ENCODE measurements at places on chromosomes 6 and 20.

DNA sequence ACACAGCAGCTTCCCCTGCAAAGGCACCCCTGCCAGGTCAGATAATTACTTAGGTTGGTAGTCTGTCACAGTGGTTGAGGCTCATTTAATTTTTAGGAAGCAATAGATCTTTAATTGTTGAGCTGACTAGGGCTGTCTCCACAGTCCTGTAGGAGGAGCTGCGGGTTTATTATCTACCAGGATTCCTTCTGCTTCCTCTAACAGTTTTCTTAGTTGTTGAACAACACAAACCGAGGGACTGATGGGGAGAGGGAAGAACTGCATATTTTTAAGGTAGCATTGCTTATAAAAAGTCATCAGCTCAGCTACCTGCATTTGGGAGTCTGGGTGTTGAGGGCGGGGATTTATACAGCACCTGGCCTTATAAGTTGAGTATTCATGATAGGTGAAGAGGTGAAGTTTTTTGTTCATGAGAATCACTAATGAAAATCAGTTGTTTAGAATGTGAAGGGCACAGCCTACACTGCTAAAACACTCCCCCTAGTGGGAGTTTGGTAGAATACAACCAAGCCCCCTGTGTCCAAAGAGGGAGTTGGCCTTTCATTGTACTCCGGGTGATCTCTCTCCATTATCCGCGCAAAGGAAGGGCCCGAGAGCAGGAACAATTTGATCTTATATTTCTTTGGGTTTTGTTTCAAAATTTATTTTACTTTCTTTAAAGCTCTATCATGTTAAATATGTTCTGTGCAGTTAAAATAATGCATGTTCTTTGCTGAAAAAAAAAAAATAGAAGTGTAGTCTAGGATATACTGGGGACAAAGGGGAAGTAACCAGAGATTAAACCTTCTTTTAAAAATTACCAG is 69.6 kb downstream of the SSR1 start:
- peak; percentile 15 for DNase-seq

GRCh38 chr6:137112067-137112355 is 61.4 kb downstream of the IL22RA2 start:
- DNase-seq = no peak

DNA sequence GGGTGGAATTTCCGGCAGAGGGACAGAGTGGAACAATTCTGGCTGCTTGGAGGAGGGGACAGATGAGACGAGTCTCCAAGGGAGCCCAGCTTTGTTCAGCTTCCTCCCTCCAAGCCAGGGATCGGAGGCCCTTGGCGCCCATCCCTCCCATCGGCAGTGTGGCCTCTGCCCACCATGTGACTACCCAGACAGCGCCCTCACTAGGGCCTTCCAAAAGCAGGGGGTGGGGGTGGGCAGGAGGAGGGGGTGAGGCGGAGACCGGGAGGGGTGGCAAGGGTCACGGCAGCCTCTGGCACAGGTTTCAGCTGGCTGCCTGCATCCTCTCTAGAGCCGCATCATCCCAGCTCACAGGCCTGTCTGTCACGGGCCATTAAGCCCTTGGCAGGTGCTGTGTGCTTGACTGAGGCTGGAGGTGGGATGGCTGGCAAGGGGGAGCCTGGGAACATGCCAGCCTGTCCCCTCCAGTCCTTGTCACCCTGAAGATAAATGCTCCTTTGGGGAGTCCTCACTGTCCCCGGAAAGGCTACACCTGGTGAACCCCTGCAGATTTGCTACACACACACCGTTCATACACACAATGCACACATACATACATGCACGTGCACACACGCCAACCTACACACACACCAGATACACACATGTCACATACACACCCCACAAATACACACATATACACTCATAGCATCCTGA is 6.2 kb upstream of the FGD2 start:
- no peak for DNase-seq

DNA sequence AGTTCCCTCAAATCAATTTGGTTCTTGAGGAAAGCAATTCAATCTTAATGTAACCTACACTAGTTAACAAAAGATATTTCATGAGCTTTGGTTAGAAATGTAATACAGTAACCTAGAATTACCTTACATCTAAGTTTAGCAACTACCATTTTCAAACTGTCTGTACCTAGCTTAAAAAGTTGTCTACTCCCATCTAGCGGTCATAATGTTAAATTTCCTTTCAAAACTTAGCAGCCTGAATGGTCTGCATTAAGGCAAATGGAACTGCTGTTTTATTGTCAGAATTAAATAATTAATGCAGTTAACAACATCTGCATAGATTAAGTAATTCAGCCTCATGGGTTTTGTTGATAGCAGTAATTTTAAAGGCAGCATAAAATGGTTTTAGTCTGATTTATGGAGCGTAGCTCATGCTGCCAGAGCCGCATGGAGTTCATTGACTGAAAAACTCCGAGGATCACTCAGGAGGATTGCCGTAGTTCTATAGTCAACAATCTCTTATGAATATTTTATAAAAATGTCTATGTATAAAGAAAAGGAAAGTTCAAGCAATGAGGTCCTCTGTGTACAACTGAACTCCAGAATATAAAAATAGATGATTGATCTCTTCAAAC is 485.4 kb upstream of the MANEA start:
- no peak for DNase-seq

- DNase-seq = no peak
Observed at GRCh38 chr20:2361035-2361593, 19.6 kb upstream of the TGM6 start.

GRCh38 chr6:84707171-84707570 is 57.2 kb downstream of the TBX18 start:
- DNase-seq = no peak

GRCh38 chr6:104728448-104728847 is 131.3 kb downstream of the HACE1 start:
- no peak for DNase-seq

DNA sequence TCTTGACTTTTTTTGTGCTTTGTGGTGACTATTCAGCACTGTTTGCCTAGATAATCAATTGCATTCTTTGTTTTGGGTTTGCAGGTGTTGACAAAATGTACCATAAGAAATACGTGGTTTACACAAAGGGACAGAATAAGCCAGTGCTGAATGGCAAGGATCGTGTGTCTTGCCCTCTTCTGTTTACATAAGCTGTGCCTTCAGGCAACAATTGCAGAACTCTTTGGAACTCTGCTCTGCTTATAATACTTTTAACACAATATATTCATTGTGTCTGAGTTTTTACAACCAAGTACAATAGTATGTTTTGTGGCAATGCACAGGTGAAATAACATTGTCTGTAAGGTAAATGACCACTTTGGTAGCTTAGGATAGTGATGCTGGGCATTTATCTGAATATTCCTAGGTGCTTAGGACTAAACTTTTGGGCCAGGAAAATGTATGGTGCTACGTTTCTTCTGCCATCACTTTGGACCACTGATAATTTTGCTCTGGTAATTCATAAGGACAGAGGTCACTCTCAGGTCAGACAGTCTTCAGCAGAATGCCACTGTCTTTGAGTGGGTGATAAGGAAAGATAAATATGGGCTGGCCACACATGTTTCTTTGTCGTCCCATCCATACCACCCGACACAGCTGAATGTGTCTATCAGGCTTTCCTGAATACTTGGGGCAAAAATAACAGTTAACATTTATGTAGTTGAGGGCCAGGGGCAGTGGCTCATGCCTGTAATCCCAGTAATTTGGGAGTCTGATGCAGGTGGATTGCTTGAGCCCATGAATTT is 344.6 kb upstream of the IMPG1 start:
- DNase-seq = no peak

DNA sequence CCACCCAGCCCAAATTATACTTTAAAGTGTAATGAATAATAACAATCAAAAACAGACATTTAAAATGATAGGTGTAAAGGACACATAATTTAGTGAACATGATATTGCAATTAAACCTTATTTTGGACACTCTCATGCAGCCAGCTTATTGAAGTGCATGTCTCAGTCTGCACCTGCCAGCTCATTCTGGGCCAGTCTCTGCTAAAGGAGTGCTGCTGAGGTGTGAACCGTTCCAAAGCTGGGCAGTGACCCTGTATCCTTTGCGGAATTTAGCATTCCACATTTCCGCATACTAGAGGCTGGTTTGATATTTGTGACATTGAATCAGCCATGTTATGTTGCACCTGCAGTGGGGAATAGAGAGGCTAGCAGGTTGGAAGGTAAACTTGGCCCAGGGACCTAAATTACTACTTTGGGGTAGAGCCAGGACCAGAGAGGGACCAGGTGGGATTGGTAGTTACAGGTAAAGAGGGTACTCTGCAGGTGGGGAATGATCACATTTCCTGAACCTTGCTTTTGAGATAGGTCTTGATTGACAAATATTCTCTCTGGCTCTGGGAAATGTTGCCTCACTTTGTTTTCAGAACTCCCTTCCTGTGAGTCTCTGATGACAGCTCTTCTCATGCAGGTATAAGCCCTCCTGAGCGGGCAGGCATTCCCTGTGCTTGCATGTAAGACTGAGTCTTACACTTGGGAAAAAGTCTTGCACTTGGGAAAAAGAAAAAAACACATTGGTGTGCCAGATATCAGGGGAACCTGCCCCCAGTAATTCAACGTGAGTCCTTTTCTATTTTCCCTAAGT is 26.2 kb downstream of the TULP4 start:
- no peak for DNase-seq

- no peak for DNase-seq
Observed at GRCh38 chr6:21800948-21801438, 207.4 kb downstream of the SOX4 start.

DNA sequence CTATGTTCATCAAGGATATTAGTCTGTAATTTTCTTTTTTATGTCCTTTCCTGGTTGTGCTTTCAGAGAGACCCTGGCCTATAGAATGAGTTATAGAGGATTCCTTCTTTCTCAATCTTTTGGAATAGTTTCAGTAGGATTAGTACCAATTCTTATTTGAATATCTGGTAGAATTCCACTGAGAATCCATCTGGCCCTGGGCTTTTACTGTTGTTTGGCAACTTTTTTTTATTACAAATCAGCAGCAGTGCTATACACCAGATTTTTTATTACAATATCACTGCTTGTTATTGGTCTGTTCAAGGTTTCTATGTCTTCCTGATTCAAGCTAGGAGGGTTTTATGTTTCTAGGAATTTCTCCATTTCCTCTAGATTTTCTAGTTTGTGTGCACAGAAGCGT is 50.0 kb upstream of the NRSN1 start:
- DNase-seq = no peak

DNA sequence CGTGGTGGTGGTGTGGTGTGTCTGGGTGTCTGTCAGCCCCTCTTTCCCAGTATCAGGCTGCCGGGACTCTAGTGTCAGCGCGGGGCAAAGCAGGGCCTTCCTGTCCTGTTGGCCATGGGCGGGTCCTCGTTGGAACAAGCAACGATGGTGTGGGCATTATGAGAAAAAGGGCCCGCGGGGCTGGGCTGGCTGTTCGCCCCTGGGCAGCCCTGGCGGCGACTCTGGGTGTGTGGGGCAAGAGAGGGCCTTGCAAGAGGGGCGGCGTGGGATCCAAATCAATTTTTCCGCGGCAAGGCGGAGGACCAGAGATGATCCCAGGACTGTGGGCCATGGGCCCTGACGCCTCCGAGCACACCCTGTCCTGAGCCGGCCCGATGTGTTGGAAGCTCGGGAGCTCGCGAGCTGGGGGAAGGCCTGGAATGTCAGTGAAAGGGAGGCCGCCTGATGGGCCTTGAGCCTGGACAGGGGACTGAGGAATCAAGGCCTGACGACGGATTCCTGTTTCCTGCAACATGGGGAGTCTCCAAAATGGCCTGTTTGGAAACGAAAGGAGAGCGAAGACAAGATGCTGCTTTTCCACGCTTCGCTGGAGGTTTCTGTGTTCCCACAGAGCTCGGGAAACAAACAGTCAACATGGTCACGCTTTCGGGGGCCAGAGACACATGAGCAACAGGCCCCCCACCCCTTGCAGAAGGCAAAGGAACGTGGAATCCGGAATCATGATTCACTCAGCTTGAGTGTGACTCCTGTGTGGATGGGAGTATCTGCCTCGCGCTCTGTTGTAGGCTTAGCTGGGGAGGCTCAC is 364.7 kb upstream of the DEFB115 start:
- DNase-seq = no peak

GRCh38 chr6:121682666-121683065 is 247.2 kb downstream of the GJA1 start:
- no peak for DNase-seq

GRCh38 chr6:72553531-72554511 is 68.0 kb upstream of the KCNQ5 start:
- DNase-seq = no peak
